ENCODE measurements at places on chromosomes 12 and 14.
A peak's percentile ranks its signal among the peaks of the same experiment; 100 is the strongest.

- no peak for DNase-seq
Measured at GRCh38 chr14:105206873-105207272, 25.8 kb upstream of the NUDT14 start.

DNA sequence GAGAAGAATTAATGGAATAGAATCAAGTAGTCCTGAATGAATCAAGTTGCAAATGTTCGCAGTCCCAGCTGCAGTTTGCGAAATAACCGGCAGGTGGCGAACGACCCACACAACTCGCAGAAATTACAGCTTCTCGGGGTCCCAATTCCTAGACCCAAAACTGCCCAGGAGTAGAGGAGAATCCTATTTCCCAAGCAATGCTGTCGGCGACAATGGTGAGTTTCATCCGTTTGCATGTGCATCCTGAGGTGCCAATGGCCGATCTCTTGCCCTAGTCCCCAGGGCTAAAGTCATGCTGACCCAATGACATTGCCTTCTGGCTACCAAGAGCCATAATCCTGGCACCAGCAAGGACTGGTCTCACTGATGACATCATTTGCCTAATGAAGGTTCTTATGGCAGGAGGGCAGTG lies 8.5 kb upstream of the ASCL1 start:
- peak; percentile 24 for DNase-seq

DNA sequence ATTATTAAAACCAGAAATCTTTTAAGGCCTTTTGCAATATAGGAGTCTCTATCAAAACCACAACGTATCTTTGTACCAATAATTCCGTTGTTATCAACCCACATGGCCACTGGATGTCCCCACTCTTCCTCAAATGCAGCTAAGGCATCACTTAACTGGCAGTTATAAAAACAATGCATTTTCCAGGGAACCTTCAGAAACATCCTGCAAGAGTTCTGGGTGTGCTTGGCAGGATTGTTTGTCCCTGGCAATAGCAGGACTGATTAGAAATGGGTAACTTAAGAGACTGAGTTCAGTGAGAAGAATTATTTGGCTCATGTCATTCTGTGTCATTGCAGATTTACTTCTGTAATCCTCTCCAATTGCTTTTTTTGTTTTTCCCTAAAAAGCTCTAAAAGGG lies 112.0 kb downstream of the SLC15A5 start:
- peak; percentile 48 for DNase-seq

DNA sequence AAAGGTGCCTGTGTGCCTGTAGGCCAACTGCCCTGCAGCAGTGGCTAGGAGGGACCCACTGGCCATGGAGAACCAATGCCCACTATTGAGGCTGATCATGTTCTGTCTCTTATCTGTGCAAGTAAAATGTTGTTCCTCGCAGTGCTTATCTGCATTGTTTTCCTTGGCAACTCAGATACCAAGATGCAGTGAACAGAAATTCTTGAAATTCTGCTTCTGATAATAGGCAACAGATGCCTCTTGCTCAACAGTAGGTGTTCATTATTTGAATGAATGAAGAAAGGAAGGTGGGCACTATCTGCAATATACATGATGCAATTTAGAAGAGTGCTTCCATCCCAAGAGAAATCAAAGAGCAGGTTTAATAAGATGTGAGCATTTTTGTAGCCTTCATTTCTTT lies 232.2 kb downstream of the NUAK1 start:
- peak; percentile 43 for DNase-seq

GRCh38 chr12:104736307-104736706 lies 221.8 kb downstream of the SLC41A2 start:
- peak; percentile 93 for DNase-seq

- no peak for DNase-seq
Measured at GRCh38 chr12:128766738-128767501, 56.8 kb downstream of the SLC15A4 start.

GRCh38 chr12:104749545-104749944 lies 208.5 kb downstream of the SLC41A2 start:
- no peak for DNase-seq

DNA sequence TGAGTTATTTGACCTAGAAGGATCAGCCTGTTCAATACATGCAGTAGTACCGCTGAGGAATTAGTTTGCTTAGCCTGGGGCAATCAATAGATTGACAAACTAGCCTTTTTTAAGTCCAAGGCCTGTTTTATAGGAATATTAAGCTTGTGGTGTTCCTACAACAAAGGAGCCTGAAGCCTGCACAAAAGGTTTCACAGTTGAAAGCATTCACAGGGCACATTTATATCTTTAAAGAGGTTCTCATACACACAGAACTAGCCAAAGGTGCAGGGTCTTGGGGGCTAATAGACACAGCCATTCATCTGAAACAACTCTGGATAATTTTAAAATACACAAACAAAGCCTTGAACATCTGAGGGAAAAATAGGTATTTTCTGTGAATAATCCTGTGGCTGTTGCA lies 160.3 kb downstream of the RPS29 start:
- no peak for DNase-seq

DNA sequence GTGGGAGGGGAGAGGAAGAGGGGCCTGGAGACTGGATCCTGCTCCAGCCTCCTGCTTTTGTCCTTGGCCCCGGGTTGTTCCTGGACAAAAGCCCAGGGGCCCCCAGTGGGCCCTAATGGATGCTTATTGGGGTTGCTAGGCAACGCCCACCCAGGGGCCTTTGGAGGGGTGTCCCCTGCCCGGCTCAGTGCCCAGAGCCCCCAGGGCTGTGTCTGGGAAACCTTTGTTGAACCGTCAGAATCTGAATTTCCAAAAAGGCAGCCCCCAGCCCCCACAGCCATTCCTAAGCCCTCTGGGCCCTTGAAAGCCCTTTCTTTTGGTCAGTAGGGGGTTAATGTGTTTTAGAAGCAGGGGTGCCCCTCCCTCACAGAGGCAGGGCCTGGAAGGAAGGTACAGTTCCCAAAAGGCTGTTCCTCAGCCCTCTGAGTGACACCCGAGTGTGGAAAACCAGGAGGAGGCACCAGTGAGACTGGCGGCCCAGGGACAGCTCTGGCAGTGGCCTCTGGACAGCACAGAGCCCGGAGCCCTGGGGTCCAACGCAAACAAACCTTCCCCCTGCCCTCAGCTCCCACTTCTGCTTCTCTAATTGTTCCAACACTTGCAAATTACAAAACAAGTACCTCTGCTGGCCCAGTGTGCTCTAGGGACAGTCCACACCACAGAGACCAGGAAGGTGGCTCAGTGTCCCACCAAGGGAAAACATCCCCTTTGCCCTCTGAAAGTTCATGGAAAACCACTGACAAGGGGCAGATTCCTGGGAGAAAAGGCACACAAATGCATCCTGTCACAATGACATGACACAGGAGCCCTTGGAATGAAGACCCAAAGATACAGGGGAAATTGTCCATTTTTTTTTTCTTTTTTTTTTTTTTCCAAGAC lies 19.4 kb downstream of the HHIPL1 start:
- DNase-seq: no peak

- DNase-seq: no peak
Measured at GRCh38 chr12:122104844-122105243, 26.3 kb downstream of the MLXIP start.

GRCh38 chr14:75315144-75315543 lies 36.5 kb downstream of the FOS start:
- DNase-seq: peak; percentile 67

GRCh38 chr12:38586789-38587188 lies 270.2 kb downstream of the ALG10B start:
- DNase-seq: no peak

GRCh38 chr12:109421355-109422087 lies 55.6 kb downstream of the KCTD10 start:
- DNase-seq: no peak

DNA sequence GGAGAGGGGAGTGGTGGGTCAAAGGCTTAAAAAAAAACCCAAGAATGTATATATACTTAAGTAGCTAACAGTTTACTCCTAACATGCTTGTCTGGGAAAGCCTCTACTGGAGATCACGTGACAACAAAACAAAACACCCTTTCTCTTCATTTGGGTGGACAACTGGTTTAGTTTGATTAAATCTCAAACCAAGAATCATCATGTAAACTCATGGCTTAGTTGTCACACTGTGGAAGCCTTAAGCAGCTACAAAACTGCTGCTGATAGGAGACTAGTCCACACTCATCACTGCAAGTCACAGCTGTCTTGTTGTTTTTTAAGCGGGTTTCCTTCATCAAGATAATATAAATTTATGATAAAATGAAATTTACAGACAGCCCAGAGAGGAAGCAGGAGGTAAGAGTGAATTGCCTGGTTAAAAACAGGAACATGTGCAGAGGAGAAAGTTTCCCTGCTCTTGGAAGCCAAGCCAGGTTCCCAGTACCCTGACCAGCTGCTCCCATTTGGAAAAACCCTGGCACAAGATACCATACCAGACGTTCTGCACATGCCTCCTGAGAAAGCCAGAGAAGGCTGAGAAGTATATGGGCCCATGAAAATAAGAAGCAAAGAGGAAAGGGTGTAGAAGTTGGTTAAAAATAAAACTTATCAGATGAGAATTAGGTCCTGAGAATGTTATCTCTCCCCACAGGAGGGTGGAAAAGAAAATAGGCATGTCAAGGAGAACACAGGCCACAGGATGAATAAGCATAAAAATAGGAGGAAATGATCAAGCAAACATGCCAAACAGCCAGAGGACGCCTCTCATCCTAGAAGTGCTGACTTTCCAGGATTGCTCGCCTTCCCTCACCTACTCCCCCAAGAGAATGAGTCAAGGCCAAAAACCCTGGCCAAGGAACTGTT lies 34.0 kb downstream of the EGLN3 start:
- DNase-seq: no peak

- no peak for DNase-seq
Measured at GRCh38 chr14:103611215-103611614, 17.8 kb upstream of the KLC1 start.

GRCh38 chr14:97970222-97970621 lies 1173.0 kb downstream of the VRK1 start:
- no peak for DNase-seq

GRCh38 chr12:153080-153746 lies 60.7 kb downstream of the SLC6A12 start:
- DNase-seq: peak; percentile 25

DNA sequence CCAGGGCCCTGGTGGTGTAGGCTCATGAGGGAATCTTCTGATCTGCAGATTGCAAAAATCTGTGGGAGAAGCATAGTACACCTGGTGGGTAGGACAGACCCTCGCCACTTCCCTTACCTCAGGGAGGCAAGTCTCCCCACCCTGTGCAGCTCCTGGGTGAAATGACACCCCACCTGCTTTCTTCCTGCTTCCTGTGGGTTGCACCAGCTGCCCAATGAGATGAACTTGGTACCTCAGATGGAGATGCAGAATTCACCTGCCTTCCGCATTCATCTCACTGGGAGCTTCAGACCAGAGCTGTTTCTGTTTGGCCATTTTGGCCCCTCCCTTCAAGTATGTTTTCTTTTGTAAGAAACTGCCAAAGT lies 4.7 kb downstream of the CLEC2D start:
- DNase-seq: no peak

- DNase-seq: peak; percentile 47
Measured at GRCh38 chr14:93003945-93004698, 81.2 kb downstream of the CHGA start.

GRCh38 chr14:101480022-101480746 lies 81.1 kb upstream of the DIO3 start:
- DNase-seq: no peak

GRCh38 chr12:64220046-64220445 lies 2.0 kb downstream of the KICS2 start:
- no peak for DNase-seq

GRCh38 chr12:12539028-12539810 lies 23.4 kb downstream of the DUSP16 start:
- DNase-seq: no peak

DNA sequence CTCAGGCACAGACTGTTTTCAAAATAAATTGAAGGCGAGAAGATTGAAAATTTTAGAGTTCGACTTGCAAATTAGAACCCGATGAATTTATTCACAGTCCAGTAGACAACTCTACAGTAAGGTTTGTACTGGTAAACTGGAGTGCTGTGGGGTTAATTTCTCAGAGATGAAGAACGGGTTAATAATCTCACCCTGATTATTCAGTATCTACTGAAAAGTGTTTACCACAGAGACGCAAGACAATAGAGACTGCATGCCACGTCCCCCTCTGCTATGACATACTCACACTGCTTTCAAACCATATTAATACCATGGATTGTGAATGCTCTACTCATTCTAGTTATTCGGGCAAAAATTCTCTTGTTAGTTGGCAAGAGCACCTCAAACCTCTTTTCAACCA lies 36.1 kb downstream of the CFL2 start:
- peak; percentile 74 for DNase-seq

DNA sequence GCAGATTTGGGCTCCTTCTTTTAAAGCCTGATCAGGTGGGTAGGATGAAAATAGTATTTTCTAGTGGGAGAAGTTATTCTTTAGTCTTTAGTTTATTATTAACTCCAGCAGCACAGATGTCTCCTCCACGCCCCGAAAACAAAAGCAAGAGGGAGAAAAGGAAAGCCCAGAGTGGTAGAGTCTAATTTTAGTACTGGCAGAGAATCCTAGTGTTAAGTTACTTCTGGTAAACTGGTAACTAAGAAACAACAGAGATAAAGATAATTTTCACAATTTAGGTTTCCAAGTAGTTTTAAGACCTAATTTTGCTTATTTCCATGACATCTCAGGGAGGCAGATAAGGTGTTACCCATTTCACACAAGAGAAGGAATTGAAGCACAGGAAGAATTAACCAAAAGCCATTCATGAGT lies 16.3 kb downstream of the ATP5MC2 start:
- DNase-seq: peak; percentile 39

DNA sequence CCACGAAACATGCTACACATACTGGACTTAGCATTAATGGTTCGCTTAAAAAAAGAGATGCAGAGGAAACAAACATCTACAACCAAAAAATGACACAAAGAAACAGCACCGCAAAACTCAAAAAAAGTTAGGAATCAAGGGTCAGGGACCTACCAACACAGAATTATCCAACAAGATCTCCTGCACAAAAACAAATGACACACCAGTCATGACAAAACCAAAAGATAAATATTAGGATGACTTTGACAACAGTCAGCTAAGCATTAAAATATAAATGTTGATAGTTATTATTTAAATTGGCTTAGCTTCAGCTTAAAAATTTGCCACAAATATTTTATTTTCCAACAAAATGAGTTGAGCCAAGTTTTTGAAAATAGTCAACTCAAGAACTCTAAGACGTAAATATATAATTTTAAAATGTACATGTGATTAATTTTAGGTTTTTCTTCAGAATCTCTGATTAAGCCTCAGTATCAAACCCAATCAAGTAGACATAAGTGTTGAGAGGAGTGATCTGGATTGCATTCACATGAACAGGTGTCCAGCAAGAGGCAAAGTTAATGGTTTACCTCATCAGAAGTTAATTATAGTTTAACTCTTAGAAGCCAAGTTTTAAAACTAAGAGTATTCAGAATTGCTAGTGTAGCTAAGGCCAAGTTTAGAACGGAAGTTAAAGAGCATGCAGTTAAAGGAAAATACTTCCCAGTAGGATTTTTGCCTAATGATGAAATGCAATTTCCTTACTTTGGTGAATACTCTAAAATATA lies 79.9 kb downstream of the HEATR5A start:
- DNase-seq: no peak

Data from AG10803 (cell line).